Effector memory CD8-positive, alpha-beta T cell (primary cell): ENCODE measurements at places on chromosomes 3 and 15.

DNA sequence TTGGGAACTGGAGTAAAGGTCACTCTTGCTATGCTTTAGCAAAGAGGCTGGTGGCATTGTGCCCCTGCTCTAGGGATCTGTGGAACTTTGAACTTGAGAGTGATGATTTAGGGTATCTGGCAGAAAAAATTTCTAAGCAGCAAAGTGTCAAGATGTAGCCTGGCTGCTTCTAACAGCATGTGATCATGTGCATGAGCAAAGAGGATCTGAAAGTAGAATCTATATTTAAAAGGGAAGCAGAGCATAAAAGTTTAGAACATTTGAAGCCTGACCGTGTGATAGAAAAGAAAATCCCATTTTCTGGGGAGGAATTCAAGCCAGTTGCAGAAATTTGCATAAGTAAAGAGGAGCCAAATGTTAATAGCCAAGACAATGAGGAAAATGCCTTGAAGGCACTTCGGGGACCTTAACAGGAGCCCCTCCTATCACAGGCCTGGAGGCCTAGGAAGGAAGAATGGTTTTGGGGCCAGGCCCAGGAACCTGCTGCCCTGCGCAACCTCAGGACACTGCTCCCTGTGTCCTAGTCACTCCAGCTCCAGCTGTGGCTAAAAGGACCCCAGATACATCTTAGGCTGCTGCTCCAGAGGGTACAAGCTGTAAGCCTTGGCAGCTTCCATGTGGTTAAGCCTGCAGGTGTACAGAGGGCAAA lies 212.2 kb upstream of the LINGO1 start:
- no peak for DNase-seq

DNA sequence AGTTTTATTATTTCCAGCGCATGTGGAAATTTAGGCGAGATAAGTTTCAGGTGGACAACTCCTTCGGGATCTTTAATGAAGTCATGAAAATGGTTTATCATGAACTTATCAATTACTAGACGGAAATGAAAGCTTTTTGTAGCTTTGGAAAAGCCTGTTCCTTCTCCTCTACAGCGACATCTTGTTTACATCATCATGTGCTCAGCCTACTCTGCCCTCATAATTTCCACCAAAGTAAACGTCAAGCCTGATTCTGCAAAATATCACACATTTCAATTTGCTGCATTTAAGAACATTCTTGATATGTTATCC lies 64.3 kb upstream of the CGNL1 start:
- no peak for DNase-seq

- DNase-seq: no peak
Measured at GRCh38 chr15:62120776-62121175, 44.3 kb downstream of the C2CD4B start.

DNA sequence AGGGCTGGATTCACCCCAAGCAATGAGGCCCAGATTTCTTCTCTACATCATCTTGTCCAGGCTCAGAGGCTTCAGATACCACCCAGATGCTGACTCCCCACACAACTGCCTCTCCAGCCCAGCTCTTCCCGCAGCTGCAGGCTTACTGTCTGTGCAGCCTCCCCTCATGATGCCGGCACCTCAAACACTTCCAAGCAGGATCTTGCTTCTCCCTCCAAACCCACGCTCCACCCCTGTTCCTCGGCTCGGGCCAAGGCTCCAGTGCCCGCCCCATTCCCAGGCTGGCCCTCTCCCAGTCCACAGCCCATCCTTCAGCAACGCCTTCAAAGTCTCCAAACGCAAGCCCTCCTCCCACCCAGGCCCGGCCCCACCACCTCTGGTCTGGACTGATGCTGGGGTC lies 159.2 kb upstream of the LINGO1 start:
- DNase-seq: no peak

- DNase-seq: no peak
Measured at GRCh38 chr3:108062051-108062450, 28.8 kb downstream of the CD47 start.

DNA sequence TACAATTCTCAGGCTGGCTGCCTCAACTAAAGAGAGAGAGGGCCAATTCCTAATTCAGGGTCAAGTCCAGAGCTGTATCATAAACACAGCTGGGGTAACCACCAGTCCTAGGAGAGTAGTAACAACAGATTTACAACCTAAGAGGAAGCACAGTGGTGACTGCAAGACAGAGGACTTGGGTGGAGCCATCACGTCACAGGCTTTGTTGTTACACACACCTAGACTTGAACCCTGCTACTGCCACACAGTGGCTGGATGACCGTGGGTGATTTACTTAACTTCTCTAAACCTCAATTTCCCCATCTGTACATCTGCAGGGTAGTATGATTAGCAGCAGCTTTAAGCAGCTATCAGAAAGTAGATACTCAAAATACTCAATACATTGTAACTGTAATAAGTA lies 78.6 kb downstream of the MYLK start:
- no peak for DNase-seq

DNA sequence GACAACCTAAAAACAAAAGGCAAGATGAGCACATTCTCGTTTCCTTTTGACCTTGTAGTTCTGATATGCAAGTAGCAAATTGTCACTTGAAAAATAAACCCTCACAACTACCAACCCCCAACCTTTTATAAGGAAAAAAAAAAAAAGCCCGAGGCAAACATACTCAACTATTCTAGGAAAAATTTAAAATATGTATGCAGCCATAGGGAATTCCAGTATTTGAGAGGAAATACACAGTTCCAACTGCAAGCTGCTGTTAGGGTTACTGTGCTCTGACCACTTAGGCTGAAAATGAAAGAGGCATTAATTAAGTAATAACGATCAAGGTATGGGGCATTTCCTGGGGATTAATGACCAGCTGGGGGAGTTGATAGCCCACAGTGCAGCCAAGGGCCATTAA lies 281.9 kb upstream of the DPH6 start:
- no peak for DNase-seq

GRCh38 chr3:187935623-187936156 lies 190.4 kb upstream of the BCL6 start:
- peak; percentile 8 for DNase-seq

- DNase-seq: no peak
Measured at GRCh38 chr3:82030916-82031315, 269.5 kb upstream of the GBE1 start.

DNA sequence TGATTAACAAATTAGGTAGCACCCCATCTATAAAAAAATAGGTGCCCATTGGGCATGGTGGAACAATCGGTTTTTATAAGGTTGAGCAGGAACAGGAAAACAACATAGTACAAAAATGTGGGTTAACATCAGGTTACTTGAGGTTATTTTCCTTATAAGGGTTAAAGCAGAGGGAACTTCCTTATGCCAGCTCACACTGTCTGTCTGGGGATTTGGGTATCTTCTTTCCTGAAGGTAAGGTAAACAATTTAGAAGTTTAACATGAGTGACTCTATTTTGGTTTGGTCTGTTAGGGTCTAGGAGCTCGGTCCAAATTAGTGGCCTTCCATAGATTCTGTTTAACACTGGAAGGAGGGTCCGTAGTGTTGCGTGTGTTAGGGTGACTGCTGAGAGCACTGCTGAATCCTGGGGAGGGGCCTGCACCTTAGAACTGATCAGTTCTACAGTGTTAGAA lies 14.7 kb downstream of the CHD2 start:
- DNase-seq: peak; percentile 10

- DNase-seq: no peak
Measured at GRCh38 chr15:38600236-38600635, 35.6 kb upstream of the RASGRP1 start.

GRCh38 chr15:78991476-78991875 lies 46.6 kb upstream of the CTSH start:
- DNase-seq: no peak

DNA sequence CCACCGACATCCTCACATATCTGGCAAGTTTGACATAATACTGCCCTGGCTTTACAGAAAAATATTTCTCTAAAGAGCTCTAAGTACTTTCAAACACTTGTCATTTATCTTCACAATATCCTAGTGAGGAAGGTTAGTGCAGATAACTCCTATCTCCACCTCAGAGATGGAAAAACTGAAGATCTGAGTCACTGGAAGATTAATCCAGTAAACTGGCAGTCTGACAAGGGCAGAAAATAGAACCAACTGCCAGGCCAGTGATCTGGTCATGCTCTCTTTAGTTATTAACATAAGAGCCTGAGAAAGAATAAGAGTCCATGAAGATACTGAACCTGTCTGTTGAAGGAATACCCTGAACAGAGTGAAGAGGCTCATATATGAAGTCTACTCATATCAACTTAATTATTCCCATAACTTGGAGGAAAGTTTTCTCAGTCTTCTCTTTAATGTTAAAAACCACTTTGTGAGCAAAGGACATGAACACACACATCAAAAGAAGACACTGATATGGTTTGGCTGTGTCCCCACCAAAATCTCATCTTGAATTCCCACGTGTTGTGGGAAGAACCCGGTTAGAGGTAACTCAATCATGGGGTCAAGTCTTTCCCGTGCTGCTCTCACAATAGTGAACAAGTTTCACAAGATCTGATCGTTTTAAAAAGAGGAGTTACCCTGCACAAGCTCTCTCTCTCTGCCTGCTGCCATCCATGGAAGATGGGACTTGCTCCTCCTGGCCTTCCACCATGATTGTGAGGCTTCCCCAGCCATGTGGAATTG lies 61.4 kb downstream of the GOLIM4 start:
- no peak for DNase-seq

DNA sequence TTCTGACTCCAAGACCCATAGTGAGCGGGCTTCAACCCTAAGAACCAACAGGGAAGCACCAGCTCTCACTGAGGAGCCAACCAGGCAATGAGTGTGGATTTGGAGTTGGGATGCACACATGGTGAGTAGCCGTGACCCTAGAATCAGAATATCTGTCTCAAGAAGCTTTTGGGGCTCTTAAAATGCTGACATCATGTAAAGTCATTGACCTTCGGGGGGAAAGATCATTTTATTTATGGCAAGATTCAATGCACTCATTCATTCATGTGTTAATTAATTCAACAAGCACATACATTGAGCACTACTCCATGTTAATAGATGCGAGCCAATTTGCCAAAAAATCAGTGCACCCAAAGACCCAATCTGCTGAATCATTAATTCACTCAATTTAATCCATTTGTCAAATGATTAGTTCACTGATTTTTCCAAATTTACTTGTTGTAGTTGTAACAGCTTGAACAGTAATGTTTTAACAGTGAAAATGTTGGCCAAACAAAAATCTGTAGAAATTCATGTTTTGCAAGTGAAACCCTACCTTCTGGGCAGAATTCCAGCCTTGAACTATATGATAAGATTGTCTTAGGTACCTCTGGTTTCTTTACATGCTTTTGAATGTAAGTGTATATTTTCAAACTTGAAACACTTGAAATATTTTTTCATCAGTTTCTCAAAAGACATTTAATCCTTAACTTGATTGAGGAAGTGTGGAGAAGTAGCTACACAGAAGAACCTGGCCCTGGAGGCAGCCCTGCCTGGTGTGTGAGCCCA lies 29.8 kb upstream of the LACTB start:
- DNase-seq: no peak

DNA sequence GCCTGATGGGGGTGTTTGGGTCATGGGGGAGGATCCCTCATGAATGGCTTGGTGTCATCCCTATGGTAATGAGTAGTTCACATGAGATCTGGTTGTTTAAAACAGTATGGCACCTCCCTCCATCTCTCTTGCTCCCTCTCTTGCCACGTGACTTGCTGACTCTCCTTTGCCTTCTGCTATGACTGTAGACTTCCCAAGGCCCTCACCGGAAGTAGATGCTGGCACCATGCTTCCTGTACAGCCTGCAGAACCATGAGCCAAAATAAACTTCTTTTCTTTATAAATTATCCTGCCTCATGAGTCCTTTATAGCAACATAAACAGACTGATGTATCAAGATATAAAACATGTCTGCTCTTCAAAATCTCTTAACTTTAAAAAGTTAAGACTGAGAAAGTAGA lies 96.1 kb downstream of the TFDP2 start:
- DNase-seq: no peak

- DNase-seq: no peak
Measured at GRCh38 chr3:157120071-157120892, 39.7 kb downstream of the CCNL1 start.

DNA sequence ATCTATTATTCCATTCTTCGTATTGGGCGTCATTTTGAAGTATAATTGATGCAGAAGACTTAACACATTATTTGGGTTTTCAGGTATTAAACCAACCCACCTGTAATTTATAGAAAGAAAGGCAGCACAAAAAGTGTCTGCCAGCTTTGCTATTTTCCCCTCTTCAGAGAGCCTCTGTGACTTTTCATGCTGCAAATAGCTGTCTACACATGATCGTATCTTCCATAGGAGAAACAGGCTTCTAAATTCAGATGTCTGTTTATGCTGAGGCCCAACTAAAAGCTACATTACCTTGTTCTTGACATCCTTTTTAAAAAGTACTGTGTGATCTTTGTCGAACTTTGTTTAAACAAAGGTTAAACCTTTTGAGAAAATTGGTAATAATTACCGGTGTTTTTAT lies 5.0 kb downstream of the ACKR2 start:
- DNase-seq: no peak

- no peak for DNase-seq
Measured at GRCh38 chr3:69542089-69542804, 156.4 kb upstream of the FRMD4B start.

GRCh38 chr3:152760024-152760563 lies 74.8 kb upstream of the P2RY1 start:
- no peak for DNase-seq

GRCh38 chr3:109897734-109898133 lies 560.4 kb upstream of the DPPA4 start:
- DNase-seq: no peak

DNA sequence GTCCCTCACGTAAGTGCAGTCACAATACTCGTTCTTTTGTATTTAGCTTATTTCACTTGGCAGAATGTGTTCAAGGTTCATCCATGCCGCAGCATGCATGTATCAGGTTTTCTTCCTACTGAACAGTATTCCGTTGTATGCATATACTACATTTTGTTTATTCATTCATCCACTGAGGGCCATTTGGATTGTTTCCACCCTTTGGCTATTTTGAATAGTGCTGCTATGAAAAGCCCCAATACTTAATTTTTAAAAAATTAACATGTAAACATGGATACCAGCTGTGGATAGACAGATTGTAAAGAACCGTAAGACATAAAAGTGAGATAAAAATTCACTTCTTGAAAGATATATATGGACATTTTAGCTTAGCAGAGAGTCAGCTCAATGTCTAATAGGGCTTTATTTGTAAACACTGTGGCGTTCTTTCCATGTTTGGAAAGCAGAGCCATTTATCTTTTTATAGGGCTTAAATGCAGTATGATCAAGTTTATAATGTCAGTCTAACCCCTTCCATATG lies 115.9 kb downstream of the VPS8 start:
- DNase-seq: no peak

GRCh38 chr3:143363276-143363675 lies 243.7 kb downstream of the CHST2 start:
- no peak for DNase-seq

- no peak for DNase-seq
Measured at GRCh38 chr3:97530691-97531090, 233.9 kb upstream of the ARL6 start.
